ENCODE measurements at places on chromosomes 16 and 17.

DNA sequence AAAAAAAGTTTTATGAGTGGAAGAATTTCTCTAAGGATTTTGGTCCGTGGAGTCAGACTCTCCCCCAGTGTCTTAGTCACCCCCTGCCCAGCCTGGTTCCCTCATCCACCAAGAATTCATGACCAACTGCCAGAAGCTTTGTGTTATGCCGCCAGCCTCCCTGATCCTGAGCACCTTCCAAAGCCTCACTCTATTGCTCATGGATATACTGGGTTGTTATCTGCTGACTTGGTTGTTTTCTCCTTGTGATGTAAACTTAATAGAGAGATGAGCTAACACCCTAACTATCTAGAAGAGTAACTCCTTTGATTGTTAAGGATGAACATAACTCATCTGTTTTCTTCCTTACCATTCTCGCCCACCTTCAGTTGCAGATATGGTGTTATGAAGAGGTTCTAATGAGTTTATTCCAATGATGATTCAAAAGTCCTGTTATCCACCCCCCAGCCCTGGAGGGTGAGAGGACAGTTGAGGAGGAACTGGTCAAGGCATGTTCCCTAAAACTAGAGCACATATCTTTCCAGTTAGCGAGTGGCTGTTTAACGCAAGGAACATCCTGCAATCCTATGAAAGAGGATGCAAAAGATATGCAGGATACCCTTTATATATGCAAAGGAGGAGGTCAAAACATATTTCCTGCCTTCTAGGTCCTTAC lies 1.5 kb upstream of the PSMD3 start:
- no peak for DNase-seq

DNA sequence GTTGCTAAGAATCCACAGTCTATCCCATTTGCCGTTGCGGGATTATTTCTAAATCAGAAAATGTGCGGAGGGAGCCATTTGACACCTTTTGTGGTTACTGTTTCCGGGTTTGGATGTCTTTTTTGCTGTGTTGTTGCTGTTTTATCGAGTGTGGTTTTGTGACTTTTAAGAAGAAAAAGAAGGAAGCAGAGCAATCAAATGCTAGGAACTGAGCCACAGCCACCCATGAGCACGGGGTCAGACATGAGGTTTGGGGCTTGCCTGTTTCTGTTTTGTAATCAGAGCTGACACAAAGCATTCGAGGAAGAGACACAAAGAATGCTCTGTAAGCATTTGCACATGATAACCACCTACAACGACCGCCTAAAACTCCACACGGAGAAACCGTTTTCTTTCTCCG lies 53.1 kb upstream of the CHMP6 start:
- DNase-seq: no peak

DNA sequence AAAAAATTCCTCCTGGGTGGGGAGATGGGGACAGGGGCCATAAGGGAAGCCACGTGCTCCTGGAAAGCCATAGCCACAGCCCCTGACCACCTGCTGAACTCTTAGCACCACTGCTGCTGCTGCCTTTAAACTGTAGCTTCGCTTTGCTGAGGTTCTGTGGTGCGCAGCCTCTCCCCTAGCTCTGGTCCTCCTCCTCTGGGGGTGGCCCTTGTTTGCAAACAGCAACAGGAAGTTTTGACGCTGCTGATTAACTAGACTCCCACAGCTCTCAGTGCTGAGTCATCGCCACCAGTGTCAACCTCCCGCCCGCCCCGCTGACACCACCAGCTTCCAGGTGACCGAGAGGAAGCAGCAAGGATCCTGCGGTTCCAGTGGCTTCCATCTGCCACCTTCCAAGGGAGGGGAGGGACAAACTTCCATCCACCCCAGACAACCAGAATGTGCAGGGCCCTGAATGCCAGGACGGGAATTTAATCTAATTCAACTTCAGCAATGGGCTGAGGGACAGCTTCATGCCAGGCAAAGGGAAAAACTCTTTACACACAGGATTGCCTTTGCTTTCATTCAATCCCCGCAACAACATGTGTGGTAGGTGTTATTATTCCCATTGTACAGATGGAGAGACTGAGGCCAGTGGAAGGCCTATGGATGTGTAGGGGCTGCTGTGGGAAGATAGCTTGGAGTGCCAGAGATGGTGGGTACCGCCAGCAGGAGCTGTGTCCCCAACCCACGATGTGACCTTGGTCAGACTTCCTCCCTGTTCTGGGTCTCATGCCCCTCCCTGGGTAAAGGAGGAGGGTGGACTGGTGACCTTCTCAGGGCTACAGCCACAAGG lies 8.1 kb upstream of the KIFC3 start:
- DNase-seq: peak; percentile 78

DNA sequence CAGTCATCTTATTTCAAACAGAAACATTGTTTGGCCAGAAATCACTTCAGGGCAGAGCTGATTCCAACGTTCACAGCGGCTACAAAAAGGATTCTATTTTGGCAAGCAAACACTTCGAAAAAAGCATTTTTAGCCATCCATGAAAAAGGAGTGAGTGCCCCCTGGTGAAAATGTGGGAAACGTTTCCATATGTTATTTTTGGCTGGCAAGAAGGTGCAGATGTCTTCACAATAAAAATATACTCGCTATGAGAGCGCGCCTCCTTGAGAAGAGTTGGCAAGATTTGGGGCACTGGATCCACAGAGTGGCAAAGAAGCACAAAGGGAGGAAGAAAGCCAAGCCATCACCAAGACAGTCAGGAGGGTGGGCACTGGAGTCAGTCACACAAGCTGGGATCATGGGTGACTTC lies 191.1 kb downstream of the CHD9NB start:
- peak; percentile 37 for DNase-seq

GRCh38 chr17:7586673-7587419 lies 3.0 kb downstream of the SOX15 start:
- DNase-seq: no peak

- no peak for DNase-seq
Observed at GRCh38 chr16:57341441-57342303, 16.9 kb upstream of the CCL22 start.

GRCh38 chr16:72666267-72666666 lies 381.7 kb downstream of the ZFHX3 start:
- DNase-seq: no peak

- DNase-seq: no peak
Observed at GRCh38 chr17:80716986-80717719, 172.5 kb downstream of the RPTOR start.

DNA sequence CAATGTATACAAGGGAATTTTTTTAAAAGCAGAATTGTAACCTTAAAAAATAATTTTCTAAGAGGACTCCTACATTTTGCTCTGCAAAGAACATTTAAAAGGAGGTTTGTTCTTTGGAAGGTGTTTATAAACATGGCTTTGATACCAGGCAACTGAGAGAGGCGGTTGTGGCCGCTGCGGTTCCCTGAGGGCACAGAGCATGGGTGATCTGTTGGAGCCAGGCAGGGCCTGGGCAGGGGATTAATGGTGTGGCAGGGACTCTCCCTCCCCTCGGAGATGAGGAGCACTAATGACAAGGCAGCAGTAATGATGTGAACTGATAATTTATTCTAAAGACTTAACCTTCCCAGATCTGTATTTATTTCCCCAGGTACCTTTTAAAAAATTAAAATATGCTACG lies 65.4 kb downstream of the WWP2 start:
- DNase-seq: no peak

GRCh38 chr17:12282056-12282455 lies 261.4 kb downstream of the MAP2K4 start:
- DNase-seq: no peak

DNA sequence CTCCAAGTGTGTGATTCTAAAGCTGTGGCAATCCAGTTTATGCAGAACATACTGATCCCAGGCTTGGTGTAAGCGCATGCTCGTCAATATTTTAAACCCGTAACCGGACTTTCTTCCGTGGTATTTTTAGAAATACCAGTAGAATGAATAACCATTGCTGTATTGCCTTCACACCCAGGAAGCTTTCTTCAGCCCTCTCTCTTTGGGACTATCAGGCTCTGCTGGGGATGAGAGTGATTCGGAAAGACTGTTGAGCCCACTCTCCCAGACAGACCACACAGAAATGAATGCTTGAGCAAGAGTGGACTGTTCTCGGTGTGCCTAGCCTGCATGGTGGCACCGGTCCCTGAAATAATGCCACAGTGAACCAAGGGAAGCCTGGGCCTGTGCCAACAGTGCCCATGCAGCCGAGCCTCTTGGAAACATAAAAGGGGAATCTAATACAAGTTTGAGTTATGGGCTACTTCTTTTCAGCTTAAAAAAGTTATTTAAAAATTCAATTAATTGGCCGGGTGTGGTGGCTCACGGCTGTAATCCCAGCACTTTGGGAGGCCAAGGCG lies 89.9 kb upstream of the ELAC2 start:
- no peak for DNase-seq

GRCh38 chr17:70071127-70071526 lies 3.9 kb upstream of the KCNJ16 start:
- DNase-seq: no peak

GRCh38 chr17:29713626-29714025 lies 90.9 kb upstream of the CORO6 start:
- DNase-seq: no peak

DNA sequence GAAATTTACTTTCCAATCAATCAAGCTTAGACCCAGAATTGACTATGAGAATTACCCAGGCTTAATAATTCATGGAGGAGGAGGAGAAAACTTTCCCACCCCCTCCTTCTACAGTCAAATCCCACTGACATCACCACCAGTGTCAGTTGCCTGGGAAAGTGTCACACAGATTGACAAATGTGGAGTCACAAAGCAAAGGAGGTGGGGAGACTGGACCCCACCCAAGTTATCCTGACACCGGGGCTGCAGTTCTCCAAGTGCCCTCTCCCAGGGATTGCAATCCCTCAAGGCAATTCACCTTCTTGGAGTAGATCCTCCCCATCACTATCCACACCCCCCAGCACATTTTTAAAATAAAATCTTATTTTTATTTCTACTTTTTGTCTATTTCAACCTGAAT lies 100.2 kb upstream of the CDH11 start:
- DNase-seq: no peak

DNA sequence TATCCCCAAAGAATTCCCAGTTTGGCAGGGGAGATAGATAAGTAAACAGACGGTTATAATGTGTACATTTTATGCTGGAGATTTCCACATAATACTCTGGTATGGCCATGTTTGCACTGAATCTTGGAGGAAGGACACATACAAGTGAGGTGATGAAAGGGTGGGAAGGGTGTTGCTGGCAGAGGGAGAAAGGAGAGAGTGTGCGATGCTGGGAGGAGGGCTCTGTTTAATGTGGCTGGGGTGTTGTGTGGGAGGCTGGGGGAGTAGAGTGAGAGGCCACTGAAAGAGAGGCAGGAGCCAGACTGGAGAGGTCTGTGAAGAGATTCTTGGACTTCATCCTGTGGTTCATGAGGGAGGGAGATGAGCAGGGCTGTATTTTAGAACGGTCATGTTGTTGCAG lies 87.6 kb downstream of the SPACA3 start:
- no peak for DNase-seq

DNA sequence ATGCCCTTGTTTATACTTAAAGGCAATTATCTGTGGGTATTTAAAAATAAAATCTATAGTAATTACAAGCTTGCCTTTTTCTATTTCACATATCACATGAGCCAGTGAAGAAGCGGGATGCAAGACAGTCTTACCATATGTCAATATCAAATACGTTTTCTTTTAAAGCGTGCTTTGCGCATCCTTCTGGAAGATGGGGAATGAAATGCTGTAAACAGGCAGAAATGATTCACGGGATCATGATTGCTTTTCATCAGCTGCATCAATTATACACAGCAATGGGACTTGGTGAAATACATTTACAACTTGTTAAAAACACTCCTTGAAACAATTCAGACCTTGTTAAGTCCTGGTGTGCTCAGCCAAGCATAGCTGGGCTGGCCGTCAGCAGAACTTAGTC lies 72.5 kb downstream of the WSCD1 start:
- DNase-seq: no peak

DNA sequence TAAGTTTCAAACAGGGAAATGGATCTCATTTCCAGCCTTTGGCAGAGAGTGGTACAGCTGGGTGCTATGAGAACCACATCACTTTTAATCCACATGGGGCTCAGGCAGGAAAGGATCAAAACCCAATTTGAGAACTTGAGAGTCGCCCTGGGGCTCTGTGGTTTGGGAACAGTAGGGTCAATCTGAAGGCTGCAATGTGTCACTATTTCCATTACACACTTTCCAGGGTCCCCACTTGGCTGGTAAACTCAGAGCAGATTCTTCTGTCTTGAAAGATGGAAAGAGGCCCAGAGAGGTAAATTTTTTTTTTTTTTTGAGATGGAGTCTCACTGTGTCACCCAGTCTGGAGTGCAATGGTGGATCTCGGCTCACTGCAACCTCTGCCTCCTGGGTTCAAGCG lies 6.7 kb upstream of the HIGD1B start:
- no peak for DNase-seq

GRCh38 chr16:11534262-11534661 lies 52.5 kb downstream of the LITAF start:
- DNase-seq: no peak

DNA sequence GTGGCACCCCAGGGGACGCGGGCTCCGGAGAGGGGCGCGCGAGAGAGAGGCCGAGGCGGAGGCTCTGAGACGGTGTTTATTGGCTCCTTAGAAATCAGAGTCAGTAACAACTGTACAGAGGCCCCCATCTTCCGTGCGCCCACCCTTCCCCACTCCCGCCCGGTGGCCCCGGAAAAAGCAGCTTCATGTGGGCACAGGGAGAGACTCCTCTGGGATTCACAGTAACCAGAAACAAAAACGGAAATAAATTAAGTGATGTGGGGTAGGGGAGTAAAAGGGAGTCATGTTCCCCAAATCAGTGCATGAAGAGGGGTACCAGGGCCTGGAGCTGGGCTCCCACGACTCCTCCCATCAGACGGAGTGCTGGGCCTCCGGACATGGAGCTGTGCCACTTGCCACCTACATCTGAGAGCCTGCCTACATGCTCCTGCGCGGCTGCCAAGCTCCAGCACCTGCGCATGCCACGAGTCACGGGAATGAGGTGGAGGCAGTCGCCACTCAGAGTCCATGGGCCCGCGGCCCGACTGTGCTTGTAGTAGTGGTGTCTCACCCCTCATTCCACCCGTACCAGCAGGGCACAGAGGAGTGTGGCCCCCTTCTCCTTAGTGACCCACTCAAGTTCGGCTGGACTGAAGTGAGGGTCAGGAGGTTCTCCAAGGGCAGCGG lies 543 bp upstream of the GPS2 start:
- no peak for DNase-seq

DNA sequence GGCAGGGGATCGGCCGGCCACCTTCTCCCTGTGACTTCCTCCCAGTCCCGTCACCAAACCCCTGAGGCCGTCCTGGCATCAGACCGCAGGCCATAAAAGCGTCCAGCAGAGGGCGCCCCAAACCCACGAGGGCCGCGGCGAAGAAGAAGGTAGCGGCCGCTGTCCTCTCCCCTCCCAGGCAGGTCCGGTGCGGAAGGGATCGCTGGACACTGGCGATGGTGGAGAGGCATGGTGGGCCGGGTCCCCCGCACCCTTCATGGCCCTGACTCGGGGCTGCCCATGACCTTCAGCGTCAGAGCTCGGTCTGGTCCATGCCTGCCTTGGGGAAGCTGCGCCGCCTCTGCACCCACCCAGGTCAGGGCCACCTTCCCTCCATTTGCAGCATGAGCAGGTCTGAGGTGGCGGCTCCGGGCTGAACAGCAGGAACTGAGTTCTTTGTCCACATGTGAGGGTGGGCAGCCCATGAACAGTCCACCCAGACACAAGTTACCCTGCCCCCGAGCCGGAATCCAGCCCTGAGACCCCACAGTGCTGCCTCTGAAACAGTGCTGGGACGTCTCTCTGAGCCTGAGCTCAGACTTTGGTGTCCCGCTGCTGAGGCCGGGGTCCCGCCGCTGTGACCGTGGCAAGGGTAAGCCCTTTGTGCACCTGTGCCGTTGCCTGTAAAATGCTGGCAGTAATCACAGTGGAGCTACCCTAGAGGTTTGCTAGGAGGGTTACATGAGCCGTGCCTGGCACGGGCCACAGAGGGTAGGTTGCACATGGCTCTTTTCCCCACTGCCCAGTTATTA lies 40.8 kb upstream of the CMIP start:
- peak; percentile 20 for DNase-seq
